ENCODE measurements at places on chromosomes 5 and 9.

DNA sequence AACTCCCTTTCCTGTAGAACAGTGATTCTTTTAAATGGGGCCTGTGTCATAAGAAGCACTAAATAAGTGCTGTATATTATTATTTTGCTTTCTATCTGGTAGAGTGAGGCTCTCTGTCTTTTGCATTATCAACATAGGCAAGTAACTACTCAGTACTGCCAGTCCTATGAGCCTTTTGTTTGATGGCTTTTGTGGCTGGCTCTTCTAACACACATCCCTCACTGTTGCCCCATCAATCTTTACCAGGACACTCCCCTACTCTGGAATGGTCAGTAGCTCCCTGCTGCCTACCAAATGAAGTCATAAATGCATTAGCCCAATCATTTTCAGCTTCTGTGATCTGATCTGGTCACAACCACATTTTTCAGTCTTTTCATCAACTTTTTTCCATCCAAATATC lies 137.6 kb downstream of the INSYN2B start:
- DNase-seq = no peak

DNA sequence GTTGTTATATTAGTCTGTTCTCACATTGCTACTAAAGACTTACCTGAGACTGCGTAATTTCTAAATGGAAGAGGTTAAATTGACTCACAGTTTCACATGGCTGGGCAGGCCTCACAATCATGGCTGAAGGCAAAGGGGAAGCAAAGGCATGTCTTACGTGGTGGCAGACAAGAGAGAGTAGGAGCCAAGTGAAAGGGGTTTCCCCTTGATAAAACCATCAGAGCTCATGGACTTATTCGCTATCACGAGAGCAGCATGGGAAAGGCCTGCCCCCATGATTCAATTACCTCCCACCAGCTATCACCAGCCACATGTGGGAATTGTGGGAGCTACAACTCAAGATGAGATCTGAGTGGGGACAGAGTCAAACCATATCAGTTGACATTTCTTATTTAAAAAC lies 374.5 kb upstream of the RORB start:
- no peak for DNase-seq

DNA sequence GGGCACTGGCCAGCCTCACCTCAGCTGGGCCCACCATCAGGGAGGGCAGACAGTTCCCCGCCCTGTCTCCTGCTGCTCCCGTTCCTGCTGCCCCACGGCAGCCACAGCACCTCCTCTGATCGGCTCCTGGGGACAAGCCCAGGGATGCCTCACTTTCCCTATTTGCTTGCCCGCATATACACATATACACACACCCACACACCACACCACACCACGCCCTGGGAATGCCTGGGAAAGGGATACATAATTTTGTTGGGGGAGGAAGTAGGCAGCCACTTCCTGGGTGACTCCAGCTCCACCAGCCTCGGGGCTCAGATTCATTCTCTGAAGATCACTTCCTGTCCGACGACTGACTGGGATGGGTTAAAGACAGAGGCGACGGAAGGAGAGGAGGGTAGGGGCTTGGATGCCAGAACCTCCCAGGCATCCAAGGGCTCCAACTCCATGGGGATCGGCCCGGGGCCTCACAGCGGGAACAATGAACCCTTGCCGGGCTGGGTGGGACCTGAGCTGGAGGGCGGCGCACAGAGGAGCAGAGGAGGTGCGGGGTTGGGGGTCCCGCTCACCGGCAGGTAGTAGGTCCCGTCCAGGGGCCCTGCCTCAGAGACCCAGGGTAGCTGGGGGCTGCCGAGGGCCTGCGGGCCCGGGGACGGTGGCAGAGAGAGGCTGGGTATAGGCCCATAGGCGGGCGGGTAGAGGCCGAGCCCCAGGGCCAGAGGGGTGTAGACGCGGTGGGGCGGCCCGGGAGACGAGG lies 2.0 kb upstream of the MZB1 start:
- DNase-seq = no peak

GRCh38 chr5:29263915-29264351 lies 1929.6 kb upstream of the CDH6 start:
- DNase-seq = no peak

DNA sequence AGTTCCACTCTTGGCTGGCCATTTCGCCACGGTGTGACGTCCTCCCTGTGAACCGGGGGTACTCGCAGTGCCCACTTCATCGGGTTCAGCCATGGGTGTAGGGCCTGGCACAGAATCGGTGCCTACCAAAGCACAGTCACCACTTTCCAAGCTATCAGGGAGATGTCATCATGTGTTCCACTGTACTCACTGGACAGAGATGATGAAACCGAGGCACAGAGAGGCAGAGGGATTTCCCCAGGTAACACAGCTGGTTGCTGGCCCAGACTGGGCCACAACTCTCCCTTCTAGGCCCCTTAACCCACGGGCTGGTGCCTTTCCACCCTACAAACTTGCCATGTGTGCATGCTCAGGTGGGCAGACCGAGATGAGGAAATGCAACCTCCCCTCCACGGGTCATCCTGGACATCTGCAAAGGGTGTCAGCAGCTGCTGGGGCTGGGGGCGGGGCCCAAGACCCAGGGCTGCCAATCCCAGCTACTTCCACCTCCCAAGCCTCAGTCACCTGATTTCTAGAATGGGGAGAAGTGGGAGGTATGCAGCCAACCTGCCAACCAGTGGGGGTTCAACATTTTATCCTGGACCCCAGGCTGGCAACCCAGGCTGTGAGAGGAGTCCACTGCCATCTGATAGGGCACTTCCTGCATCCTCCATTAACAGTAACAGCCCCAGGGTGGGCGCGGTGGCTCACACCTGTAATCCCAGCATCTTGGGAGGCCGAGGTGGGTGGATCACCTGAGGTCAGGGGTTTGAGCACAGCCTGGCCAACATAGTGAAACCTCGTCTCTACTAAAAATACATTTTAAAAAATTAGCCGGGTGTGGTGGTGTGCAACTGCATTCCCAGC lies 893 bp upstream of the SH2D3C start:
- no peak for DNase-seq

DNA sequence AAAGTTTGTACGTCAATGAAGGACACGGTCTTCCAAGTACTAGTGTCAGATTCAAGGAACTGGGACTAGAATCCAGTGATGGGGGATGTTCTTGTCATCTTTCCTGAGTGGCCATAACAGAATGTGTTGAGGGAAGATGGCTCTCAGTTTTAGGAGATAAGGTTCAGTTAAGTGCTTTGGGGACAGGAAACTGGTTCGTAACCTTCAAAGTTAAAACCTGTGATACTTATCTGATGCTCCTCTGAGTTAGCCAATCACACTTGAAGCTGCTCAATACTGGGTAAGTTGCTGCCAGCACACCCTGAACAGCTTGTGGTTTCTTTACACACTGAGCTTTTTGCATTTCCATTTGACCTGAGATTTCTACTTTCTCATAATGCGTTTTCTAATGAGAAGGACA lies 64.4 kb downstream of the PIK3R1 start:
- no peak for DNase-seq

DNA sequence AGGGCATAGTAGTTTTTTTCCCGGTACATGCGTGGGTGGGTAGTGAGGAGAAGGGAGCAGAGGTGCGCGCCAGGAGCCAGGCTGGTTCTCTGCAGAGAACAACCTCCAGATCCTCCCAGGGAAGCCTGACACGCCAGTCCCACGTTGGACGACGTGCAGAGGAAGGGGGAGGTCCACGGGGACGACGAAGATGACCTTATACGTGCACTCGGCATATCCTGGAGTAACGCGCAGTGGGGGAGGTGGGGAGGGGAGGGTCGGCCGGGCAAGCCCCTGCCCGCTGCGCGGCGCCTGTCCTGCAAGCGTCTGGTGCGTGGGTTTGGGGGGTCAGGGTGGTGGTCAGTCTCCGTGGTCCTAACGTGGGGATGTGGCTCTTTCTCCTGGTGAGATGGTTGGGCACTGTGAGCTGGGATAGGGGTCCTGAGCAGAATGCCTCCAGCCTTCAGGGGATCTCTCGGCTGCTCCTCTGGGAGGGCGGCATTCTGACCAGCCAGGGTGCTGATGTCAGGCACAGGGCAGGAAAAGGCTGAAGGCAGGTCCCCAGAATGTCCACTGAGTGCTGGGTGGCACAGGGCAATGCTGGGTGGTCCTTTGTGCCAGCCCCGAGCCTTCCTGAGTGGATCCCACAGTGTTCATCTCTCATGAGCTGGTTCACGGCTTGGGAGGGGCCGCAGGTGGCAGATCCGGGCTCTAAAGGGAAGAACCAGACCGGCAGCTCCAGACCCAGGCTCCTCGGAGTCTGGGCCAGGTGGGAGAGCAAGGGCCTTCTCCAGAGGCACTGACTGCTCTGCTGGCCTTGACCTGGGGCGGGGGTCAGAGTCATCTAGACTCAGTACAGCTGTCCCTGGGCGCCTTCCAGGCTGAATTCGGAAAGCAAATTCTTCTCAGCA lies 10.5 kb upstream of the SCGB3A1 start:
- DNase-seq = no peak

GRCh38 chr9:92736563-92737215 lies 27.9 kb downstream of the BICD2 start:
- DNase-seq = no peak

GRCh38 chr9:35537913-35538312 lies 48.0 kb downstream of the RUSC2 start:
- no peak for DNase-seq

GRCh38 chr5:52428977-52429489 lies 358.7 kb upstream of the ITGA1 start:
- DNase-seq = no peak

- DNase-seq = no peak
These were observed 43.3 kb downstream of the TMC1 start for GRCh38 chr9:72564479-72565281.

Data from Caco-2 (cell line).